ENCODE measurements at places on chromosomes 5 and 9. TPM values are rescaled to one million over a fixed set of nuclear protein-coding genes. Genes with fewer than 3 reads are reported as not detected.

DNA sequence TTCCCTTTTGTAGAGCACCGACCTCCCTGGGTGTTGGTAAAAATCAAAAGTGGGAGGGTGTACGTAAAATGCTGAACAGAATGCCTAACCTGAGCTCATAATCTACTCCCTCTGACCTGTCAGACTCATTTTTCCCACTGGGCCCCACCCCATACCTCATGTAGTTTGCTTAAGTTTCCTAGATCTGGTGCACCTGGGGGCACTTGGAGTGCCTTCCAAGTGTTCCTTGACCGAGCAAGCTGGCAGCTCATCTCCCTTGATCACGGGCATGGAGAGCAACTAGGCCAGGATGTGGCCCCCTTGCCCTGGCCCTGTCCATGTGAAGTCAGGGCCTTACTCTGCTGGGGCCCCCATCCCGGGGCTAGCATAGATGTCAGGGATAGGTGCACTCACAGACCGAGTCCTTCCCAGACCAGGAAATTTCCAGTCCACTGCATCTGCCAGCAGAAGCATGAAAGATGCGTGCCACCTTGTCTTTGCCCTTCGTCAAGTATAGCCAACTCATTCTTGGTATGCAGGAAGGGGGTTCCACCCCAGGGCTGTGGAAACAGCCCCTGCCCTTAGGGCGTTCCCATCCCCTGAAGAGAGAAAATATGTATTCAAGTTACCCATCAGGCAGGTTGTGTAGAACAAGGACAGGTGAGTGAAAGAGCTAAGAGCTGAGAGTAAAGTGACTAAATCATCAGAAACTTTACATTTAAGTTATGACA, 41.9 kb downstream of the SLC22A5 start:
- no peaks in the 10 kb centered on the region for H3K27me3 ChIP-seq
- H3K27ac ChIP-seq: peak overlapping the region; percentile 99
- peaks cover 60% of the 10 kb centered on the region for H3K4me1 ChIP-seq
- peaks cover 53% of the 10 kb centered on the region for H3K36me3 ChIP-seq

Gene ADAMTS6
- total RNA-seq: 1.6 TPM

Gene RNF145
- total RNA-seq: 126 TPM

DNA sequence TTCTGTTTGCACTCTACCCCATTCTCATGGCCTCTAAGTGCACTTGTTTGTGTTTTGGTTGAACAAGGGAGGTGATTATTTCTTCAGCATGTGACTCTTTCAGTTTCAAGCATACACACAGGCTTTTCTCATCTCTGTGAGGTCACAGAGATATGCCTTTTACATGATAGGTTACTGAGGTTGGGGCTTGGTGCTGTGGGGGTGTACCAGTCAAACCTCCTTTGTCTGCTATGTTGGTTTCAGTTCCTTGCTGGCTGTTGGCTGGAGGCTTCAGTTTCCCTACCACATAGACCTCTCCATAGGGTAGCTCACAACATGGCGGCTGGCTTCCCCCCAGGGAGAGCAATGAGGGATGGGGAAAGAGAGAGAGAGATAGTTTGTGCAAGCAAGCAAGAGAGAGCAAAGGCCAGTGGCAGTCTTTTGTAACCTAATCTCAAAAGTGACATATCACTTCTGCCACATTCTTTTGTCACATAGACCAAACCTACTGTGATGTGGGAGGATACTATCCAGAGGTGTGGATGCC, 96.7 kb upstream of the SEMA6A start:
- H3K36me3 ChIP-seq: no peaks in the 10 kb centered on the region
- no peak overlapping the region for H3K4me3 ChIP-seq
- H3K4me1 ChIP-seq: no peaks in the 10 kb centered on the region
- H3K27me3 ChIP-seq: no peaks in the 10 kb centered on the region
- H3K27ac ChIP-seq: no peak overlapping the region

- H3K27me3 ChIP-seq: no peaks in the 10 kb centered on the region
- no peaks in the 10 kb centered on the region for H3K36me3 ChIP-seq
- no peak overlapping the region for H3K27ac ChIP-seq
- H3K4me1 ChIP-seq: no peaks in the 10 kb centered on the region
Observed at GRCh38 chr5:2841208-2841607, 89.7 kb upstream of the IRX2 start.

Gene PDE6A
- total RNA-seq: not detected

DNA sequence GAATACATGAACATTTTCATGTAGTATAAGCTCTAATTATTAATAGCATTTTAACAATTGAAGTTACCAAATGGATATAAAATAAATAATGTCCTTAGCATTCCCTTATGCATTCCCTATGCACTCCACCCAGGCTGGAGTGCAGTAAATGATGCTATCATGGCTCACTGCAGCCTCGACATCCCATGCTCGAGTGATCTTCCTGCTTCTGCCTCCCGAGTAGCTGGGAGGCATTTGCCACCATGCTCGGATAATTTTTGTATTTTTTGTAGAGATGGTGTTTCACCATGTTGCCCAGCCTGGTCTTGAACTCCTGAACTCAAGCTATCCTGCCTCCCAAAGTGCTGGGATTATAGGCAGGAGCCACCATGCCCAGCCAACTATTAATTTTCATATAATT, 184.0 kb downstream of the PBX3 start:
- H3K4me1 ChIP-seq: no peaks in the 10 kb centered on the region
- no peaks in the 10 kb centered on the region for H3K27me3 ChIP-seq
- no peak for DNase-seq
- no peaks in the 10 kb centered on the region for H3K36me3 ChIP-seq

DNA sequence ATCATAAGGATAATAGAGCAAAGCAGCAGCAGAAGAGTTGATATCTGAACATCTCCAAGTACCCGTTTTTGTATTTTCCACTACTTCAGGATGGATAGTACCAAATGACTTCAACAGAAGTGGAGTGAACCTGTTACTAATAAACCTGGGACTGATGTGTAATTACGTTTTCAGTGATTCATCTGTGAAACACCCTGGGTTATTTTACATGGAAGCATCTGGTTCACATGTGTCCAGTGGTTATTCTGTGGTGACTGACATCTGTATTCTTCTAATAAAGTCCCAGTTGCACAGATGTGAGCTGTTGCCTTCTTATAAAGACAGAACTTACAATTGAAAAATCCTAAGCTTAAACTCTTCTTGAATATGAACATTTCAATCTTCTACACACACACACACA, 139.7 kb upstream of the VCAN start:
- DNase-seq: no peak
- H3K4me1 ChIP-seq: no peaks in the 10 kb centered on the region
- H3K27me3 ChIP-seq: no peaks in the 10 kb centered on the region

Gene TRAF1
- 73.6 TPM for total RNA-seq

- H3K4me1 ChIP-seq: no peaks in the 10 kb centered on the region
- H3K36me3 ChIP-seq: no peaks in the 10 kb centered on the region
- DNase-seq: no peak
- no peak overlapping the region for H3K4me3 ChIP-seq
- H3K27me3 ChIP-seq: no peaks in the 10 kb centered on the region
- no peak overlapping the region for H3K27ac ChIP-seq
Observed at GRCh38 chr9:110746211-110746930, 77.8 kb downstream of the MUSK start.

- peaks cover 7% of the 10 kb centered on the region for H3K27me3 ChIP-seq
- no peaks in the 10 kb centered on the region for H3K36me3 ChIP-seq
- no peak overlapping the region for H3K27ac ChIP-seq
- H3K4me3 ChIP-seq: no peak overlapping the region
- DNase-seq: no peak
Observed at GRCh38 chr9:87699835-87700234, 26.1 kb upstream of the CTSL start.

- DNase-seq: no peak
- peaks cover 5% of the 10 kb centered on the region for H3K27me3 ChIP-seq
- no peak overlapping the region for H3K27ac ChIP-seq
- no peaks in the 10 kb centered on the region for H3K4me1 ChIP-seq
- H3K4me3 ChIP-seq: no peak overlapping the region
- no peaks in the 10 kb centered on the region for H3K36me3 ChIP-seq
Observed at GRCh38 chr9:109556061-109556460, 58.0 kb upstream of the PTPN3 start.

DNA sequence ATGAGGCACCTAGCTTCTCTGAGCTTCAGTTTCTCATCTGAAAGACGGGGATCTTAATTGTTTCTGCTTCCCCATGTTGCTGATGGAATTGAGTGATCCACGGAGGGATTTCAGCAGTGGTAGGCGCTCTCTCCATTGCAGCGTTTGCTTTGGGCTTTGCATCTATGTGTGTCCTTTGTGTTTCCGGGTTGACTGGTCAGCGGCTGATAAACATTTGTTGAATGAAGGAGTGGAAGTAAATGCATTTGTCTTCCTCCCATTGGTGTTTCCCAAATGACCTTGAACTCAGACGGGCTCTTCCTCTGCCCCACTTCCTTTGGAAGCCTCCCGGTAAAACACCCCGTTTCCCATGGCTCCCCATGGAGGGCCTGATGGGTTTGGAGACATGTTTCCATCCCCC, 117.2 kb downstream of the GAPVD1 start:
- peaks cover 6% of the 10 kb centered on the region for H3K27me3 ChIP-seq
- H3K4me1 ChIP-seq: peaks cover 5% of the 10 kb centered on the region
- H3K27ac ChIP-seq: no peak overlapping the region
- no peak overlapping the region for H3K4me3 ChIP-seq

DNA sequence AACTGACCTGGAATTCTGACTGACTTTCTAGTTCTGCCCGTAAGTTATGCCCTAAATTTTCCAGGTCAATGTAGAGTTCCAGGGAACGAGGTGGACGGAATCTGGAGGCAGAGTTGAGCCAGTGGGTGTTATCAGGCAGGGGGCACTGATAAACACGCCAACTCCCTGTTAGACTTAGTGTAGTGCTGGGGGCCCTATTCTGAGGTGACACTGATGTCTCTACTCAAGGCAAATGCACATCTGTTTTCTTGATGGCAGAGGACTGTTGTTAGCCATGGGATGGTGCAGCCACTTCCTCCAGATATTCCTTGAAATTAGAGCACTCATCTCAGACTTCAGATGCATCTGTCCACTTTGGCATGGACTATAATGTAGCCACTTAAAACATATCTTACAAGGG, 83.5 kb downstream of the C9orf152 start:
- H3K27ac ChIP-seq: no peak overlapping the region
- no peaks in the 10 kb centered on the region for H3K36me3 ChIP-seq
- no peak overlapping the region for H3K4me3 ChIP-seq
- H3K4me1 ChIP-seq: peaks cover 16% of the 10 kb centered on the region
- no peaks in the 10 kb centered on the region for H3K27me3 ChIP-seq

- H3K4me3 ChIP-seq: no peak overlapping the region
- H3K27me3 ChIP-seq: no peaks in the 10 kb centered on the region
Observed at GRCh38 chr5:162990063-162990462, 447.3 kb upstream of the CCNG1 start.

- H3K36me3 ChIP-seq: no peaks in the 10 kb centered on the region
- no peak overlapping the region for H3K27ac ChIP-seq
- no peak for DNase-seq
- H3K27me3 ChIP-seq: no peaks in the 10 kb centered on the region
- no peak overlapping the region for H3K4me3 ChIP-seq
Observed at GRCh38 chr5:128271859-128272464, 188.4 kb downstream of the SLC12A2 start.

- no peak for DNase-seq
- H3K4me1 ChIP-seq: peaks cover 23% of the 10 kb centered on the region
- H3K4me3 ChIP-seq: no peak overlapping the region
- H3K36me3 ChIP-seq: no peaks in the 10 kb centered on the region
Observed at GRCh38 chr5:9363449-9363848, 182.4 kb downstream of the SEMA5A start.

DNA sequence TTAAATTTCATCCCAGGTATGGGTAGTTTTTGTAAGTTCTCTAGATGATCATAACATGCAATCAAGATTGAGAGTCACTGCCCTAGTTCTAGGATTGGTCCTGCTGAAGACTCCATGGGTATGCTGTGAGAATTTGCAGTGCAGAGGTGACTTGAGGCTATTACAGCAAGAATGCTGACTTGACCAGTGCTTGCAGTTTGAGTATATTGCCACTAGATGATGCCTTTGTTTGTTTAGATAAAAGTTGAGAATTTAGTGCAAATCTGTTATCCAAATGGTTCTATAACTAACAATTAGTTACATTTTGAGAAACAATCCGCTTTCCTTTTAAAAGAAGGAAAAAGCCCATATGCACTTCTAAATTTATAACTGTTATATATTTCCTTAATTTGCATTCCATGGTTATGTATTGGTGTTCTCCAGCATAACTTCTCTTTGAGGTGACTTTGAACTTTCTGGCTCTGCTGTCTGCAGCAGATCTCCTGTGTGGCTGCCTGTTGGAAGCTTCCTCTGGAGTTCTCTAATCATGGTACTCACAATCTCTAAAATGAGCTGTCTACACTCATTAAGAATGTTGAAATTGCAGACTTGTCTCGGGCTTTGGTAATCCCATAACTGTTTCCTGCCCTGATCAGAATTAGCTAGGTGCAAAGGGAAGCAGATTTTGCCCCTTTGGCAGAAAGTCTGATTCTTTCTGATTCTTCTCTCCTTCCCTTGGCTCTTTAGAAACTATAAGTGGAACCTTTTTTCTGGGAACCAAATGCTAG, 24.9 kb downstream of the MELK start:
- no peak overlapping the region for H3K27ac ChIP-seq
- no peak for DNase-seq
- H3K4me1 ChIP-seq: peaks cover 4% of the 10 kb centered on the region

Gene PKD2L2
- total RNA-seq: 0.30 TPM

GRCh38 chr9:130501639-130502038, 56.9 kb downstream of the ASS1 start:
- no peak overlapping the region for H3K27ac ChIP-seq
- no peaks in the 10 kb centered on the region for H3K4me1 ChIP-seq
- no peak overlapping the region for H3K4me3 ChIP-seq

DNA sequence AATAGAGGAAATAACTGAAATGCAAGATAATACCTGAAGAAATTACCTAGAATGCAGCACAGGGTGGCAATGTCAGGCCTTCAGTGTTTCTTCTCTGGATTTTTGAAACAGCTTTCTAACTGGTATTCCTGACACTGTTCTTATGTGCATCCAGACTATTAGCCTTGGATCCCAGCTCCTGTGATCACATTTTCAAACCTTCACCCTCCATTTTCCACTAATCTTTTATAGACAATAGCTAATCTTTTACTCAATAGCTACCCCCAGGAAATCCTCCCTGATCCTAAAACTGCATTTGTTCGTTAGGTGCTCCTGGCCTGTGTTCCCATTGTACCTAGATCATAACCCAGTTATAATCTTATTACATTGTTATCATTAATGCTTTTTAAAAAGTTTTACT, 101.5 kb upstream of the DHFR start:
- no peaks in the 10 kb centered on the region for H3K27me3 ChIP-seq
- H3K36me3 ChIP-seq: peaks cover 56% of the 10 kb centered on the region
- DNase-seq: no peak
- H3K4me1 ChIP-seq: peaks cover 73% of the 10 kb centered on the region

- no peak overlapping the region for H3K4me3 ChIP-seq
- no peaks in the 10 kb centered on the region for H3K27me3 ChIP-seq
- no peaks in the 10 kb centered on the region for H3K36me3 ChIP-seq
- no peak for DNase-seq
- H3K4me1 ChIP-seq: no peaks in the 10 kb centered on the region
Observed at GRCh38 chr5:150600616-150601490, 39.6 kb upstream of the SYNPO start.

- no peak overlapping the region for H3K4me3 ChIP-seq
- peaks cover 7% of the 10 kb centered on the region for H3K27me3 ChIP-seq
- no peaks in the 10 kb centered on the region for H3K36me3 ChIP-seq
- no peak overlapping the region for H3K27ac ChIP-seq
- peaks cover 21% of the 10 kb centered on the region for H3K4me1 ChIP-seq
Observed at GRCh38 chr9:96139592-96140295, 162.2 kb downstream of the HSD17B3 start.
